Sciatic nerve (tissue), 2 donors: ENCODE measurements at places on chromosomes 16 and 17.

- peak; percentile 49 for DNase-seq
Observed at GRCh38 chr17:19239544-19239943, 2.4 kb downstream of the EPN2 start.

DNA sequence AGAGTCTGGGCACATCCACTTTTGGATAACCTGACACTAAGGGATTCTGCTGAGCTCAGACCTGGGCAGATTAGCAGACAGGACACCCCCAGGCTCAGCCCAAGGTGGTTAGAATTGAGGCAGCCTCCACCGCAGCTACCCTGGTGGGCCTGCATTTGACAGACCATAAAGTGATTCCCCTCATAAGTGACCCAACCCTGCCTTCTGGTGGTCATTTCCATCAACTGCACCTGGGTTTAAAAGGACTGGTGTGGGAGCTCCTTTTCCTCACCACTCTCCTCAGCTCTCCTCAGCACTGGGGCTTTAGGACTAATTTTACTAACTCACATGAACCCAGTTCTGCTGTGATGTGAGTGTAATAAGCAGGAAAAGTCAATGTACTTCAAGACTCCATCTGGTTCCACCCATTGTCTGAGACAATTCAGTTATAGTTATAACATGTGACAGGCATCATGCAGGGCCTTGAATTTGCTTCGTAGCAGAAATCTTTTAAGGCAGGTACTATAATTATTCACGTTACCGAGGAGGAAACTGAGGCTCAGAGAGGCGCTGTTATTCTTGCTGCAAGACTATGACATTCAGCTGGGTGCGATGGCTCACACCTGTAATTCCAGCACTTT, 42.5 kb downstream of the MYH3 start:
- DNase-seq, result no peak

DNA sequence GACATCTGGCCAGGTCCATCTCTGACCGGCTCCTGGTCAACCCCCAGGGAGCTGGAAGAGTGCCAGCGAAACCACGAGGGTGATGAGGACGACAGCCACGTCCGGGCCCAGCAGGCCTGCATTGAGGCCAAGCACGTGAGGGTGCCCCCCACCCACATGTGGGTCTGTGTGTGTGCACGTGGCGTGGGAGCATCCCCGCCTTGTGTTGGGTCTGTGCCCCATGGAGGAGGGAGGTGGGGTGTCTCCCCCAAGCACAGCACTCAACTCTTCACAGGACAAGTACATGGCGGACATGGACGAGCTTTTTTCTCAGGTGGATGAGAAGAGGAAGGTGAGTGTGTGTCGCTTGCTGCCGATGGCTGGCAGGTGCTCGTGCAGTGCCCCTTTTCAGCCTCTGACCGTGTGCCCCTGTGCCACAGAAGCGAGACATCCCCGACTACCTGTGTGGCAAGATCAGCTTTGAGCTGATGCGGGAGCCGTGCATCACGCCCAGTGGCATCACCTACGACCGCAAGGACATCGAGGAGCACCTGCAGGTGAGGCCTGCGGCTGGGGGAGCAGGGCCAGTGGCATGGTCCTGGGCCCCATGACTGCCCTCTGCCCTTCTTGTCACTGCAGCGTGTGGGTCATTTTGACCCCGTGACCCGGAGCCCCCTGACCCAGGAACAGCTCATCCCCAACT, 1.7 kb downstream of the STUB1 start:
- DNase-seq, result no peak

DNA sequence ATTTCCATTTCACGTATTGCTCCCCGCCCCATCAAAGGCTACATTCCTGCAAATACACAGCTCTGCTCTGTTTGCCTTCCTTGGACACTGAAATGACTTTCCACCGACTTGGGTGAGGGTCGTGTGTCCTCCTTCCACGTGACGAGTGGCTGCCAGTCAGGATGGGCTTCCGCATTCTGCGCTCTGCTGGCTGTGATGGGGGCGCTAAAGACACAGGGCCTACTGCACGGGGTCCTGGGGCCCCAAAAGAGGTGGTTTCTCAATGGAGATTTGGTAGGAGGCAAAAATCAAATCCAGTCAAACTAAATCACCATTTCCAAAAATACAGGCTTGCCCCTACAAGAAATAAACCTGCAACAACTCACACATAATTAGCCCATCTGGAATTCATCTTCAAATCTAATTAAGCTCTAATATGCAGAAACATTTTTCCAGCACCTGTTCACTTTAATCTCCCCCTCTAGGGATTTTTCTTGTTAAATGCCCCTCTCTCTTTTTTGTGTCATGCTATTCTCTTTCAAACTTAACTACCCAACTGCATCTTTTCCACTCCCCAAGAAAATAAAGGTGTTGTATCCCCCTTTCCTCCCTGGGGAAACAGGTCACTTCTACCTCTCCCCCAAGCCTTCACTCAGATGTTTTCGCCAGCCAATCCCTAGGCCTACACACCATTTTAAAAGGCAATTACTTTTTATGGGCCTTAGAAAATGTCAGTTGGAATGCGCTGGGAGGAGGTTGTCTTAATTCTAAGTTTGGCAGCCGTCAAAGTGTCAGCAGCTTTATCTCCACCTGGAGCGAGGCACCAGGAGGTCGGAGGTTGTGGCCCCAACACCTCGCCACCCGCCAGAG, 21.9 kb upstream of the FAAP100 start:
- no peak for DNase-seq

GRCh38 chr16:59993101-59993500, 1259.0 kb upstream of the GOT2 start:
- no peak for DNase-seq
